ENCODE measurements at places on chromosomes 5 and 9.

DNA sequence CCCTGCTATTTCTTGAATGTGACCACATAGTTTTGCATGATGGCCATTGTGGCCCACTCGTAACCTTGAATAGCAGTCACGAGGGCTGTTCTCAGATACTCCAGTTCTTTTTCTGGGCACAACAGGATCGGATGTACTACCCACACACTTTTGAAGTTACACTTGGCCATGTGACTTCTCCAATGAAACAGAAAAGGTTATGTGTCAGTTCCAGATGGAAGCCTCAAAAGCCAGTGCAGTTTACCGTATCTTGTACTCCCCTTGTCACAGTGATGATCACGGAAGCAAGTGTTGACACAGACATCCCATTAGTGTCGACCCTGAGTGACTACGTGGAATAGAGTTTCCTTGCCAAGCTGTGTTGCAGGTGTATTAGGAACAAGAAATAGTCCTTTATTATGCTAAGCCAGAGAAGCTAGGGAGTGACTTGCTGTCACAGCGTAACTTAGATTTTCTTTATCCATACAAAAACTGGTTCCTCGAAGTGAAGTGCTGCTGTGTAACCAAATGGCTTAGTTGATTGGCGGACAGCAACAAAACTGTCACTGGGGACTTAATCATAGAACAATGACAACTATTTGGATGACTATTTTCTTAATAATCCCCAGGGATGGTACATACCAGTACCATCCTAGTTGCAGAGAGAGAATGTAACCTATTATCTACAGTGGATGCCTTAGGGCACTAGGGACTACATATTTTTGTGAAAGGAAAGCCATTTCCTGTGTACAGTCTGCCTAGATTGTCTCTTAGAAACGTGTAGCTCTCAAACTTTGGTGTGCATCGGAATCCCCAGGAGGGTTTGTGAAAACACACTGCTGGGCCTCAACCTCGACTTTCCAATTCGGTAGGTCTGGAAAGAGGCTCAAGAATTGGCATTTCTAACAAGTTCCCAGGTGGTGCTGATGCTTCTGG lies 90.1 kb upstream of the DMRT1 start:
- peak; percentile 38 for DNase-seq

DNA sequence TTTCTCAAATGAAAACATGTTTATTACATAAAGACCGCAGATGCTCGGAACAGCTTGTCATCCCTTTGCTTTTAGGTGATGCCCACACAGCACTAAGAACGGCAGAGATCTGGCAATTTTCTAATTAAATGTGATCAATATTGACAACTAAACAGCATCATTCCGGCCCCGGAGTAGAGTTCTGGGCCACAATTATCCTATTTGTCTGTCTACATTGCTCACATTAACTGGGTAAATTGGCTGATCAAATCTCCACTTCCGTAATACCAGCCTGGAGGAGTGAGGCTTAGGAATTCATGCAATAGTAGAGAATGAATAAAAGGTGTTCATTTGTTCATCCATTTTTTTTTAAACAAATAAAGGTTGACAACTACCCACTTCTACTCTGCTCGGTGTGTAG lies 245.1 kb upstream of the C9orf72 start:
- DNase-seq, result no peak

- no peak for DNase-seq
Measured at GRCh38 chr5:120817044-120817985, 353.2 kb downstream of the PRR16 start.

DNA sequence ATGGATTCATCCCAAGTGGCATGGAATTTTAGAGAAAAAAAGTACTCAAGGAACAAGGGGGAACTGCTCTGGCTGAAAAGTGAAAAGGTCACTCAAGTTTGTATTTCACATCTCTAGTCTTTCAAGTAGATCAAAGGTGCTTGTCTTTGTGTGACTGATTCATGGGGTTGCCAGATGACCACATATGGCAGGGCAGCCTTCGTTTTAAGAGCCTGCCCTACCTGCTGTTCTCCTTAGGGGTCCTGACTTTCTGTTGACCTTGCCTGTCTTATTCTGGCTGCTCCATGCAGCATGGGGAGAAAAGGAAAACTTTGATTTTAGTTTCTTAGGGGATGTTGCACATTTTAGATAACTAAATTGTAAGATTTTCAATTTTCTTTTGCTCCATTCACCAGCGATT lies 877.7 kb downstream of the TLE1 start:
- DNase-seq, result no peak

GRCh38 chr9:35353731-35354365 lies 136.1 kb upstream of the RUSC2 start:
- DNase-seq, result no peak

Data from left kidney (tissue), 8 donors.